ENCODE measurements at places on chromosomes 11 and 22. TPM values are rescaled to one million over a fixed set of nuclear protein-coding genes. Genes with fewer than 3 reads are reported as not detected.

DNA sequence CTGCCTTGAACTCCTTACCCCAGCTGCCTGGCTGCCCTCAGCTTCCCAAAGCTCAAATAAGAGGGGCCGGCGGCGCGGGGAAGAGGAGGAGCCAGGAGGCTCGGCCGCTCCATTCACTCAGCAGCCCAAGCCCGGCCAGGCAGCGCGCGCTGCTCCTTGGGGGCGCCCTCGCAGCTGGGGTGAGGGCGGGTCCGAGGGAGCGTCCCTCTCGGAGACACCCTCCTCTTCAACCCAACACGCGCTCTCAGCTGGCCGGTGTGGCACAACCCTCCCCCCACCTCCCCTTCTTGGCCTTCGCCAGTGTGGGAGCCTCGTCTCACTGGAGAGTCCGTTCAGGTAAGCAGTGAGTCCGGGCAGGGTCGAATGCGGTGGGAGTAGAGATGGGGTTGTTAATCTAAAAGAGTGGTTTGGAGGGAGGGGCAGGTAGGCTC, at the start of gene WT1:
WT1 (minus strand) TSS at position 29 of the 431 bp plus-strand sequence.
- no peaks in the 10 kb centered on the region for H3K36me3 ChIP-seq
- peak; percentile 66 for DNase-seq
- peaks cover 77% of the 10 kb centered on the region for H3K4me1 ChIP-seq
- H3K4me3 ChIP-seq, result peak within 1 kb of the TSS; percentile 72
- H3K27ac ChIP-seq, result peak within 1 kb of the TSS; percentile 92
- peaks cover 100% of the 10 kb centered on the region for H3K27me3 ChIP-seq

- no peaks in the 10 kb centered on the region for H3K36me3 ChIP-seq
- DNase-seq, result no peak
- no peaks in the 10 kb centered on the region for H3K27me3 ChIP-seq
- H3K4me3 ChIP-seq, result no peak overlapping the region
- no peaks in the 10 kb centered on the region for H3K4me1 ChIP-seq
- no peak overlapping the region for H3K27ac ChIP-seq
Observed at GRCh38 chr11:105720096-105720495, 110.2 kb downstream of the GRIA4 start.

DNA sequence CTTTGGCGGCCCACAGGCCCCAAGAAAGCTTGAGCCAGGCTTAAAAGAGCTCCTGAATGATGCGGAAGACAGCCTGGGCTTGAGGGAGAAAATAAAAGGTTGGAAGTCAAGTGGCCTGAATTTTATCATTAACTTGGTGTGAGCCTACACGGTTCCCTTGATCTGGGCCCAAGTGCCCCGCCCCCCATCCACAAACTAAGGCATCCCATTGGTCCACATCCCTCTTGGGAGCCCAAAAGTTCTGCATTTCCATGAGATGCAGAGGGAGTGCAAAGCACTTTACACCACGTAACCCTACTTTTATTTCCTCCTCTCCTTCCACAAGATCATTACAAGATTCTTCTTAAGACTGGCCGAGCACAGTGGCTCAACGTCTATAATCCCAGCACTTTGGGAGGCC, 22.2 kb downstream of the LARGE1 start:
- no peak for DNase-seq
- H3K27ac ChIP-seq, result peak overlapping the region; percentile 75
- H3K27me3 ChIP-seq, result no peaks in the 10 kb centered on the region
- H3K36me3 ChIP-seq, result no peaks in the 10 kb centered on the region
- H3K4me3 ChIP-seq, result no peak overlapping the region
- peaks cover 94% of the 10 kb centered on the region for H3K4me1 ChIP-seq

- no peak overlapping the region for H3K27ac ChIP-seq
- H3K4me3 ChIP-seq, result no peak overlapping the region
- H3K4me1 ChIP-seq, result no peaks in the 10 kb centered on the region
- H3K36me3 ChIP-seq, result no peaks in the 10 kb centered on the region
- DNase-seq, result no peak
Observed at GRCh38 chr22:47294222-47294532, 531.7 kb downstream of the TBC1D22A start.

OR2D2 gene
- not detected for total RNA-seq
